ENCODE measurements at places on chromosomes 5 and 9.

- DNase-seq = no peak
Observed at GRCh38 chr9:88980740-88981203, 10.5 kb upstream of the S1PR3 start.

- peak; percentile 10 for DNase-seq
Observed at GRCh38 chr9:119556129-119556875, 187.1 kb upstream of the BRINP1 start.

GRCh38 chr5:15021266-15022046, 149.9 kb upstream of the ANKH start:
- DNase-seq = no peak

DNA sequence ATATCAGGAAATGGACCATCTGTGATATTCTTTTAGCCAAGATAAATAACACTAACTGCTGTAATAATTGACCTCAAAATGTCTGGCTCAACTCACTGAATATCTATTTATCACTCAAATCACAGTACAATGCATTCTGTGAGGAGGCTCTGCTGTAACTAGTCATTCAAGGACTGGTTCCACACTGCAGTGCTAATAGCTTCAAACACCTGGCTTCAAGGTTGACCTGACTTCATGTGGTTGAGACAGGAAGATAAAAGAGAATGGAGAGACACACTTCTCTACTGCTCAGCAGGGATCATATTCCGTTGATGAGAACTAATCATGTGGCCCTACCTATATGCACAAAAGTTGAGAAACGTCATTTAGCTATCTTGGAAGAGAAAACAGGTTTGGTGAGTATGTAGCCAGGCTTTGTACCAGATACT, 3.4 kb upstream of the RHOBTB3 start:
- no peak for DNase-seq

DNA sequence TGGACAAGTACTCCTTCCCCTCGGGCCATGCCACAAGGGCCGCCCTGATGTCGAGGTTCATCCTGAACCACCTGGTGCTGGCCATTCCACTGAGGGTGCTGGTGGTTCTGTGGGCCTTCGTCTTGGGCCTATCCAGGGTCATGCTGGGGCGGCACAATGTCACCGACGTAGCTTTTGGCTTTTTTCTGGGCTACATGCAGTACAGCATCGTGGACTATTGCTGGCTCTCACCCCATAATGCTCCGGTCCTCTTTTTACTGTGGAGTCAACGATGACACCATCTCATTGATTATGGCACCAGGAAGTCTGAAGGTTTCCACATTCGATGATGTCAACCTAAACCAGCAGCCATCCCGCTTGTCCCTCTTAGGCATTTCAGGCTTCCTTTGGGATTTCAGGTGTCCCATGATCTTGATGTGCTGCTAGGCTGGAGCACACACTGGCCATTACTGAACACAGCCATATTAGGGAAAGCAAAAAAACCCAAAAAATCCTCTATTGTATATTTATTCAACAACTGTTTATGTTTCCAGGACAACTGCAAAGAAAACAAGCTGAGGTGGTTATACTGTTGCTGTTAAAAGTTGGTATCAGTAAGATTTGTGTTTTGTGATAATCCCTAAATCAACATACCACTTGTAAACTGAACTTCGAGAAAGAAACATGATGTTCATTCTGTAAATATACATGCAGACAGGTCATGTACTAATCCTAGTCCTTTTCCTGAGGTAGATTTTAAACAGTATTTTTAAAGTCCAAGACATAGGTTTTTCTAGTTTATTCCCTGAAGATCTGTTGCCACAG, 1.1 kb downstream of the PLPP6 start:
- DNase-seq = no peak

GRCh38 chr9:76557674-76558225, 98.8 kb downstream of the GCNT1 start:
- no peak for DNase-seq

DNA sequence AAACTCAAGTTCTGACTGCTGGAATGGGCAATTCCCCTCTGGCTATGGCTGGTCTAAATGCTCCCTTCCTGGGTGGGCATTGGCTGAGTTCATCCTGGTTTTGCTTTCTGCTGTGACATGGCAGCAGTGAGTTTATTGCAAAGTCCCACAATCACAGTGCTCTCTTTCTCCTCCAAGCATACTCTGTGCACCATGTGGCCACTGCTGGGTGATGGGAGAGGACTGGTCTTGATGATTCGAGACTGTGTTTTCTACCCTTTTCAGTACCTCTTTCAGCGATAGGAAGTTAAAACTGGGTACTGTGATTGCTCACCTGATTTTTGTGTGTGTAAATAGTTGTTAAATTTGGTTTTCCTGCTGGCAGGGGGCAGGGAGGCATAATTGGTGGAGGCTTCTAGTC, 49.7 kb downstream of the FER start:
- DNase-seq = no peak

DNA sequence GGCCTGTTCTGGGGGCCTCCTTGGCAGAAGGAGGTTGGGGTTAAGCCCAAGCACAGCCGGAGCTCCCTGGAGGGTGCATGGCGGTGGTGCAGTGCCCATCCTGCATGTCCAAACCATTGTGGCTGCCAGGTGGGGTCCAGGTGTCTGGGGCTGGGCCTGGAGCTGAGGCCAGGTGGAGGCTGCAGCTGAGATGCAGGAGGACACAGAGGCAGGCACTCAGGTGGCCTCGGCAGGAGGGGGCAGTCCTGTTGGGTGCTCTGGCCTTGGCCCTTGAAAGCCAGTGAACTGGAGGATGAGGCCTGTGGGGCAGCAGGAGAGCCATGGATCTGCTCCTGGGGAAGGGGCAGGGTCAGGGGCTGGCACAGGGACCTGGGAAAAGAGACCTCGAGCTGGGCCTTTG, 195.3 kb downstream of the OLFM1 start:
- DNase-seq = no peak

DNA sequence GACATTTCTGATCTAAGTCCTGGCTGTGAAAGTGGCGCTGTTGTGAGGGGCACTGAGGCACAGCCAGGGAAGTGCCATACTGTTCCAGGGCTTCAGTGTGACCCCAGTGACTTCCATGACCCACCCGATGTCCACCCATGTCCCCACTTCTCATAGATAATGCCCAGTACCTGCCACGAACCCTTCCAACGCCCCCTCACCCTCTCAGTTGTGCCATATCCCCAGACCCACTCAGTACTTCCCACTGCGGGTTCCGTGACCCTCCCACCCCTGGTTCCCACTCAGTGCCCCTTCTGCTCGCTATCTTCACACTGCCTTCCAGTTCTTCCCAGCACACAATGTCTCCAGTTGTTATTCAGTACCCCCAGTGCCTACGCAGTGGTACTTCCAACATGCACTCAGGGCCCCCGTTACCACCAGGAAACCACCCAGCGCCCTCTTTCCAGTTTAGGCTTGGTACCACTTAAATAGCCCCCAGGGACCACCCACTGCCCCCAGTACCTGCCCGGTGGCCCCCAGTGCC, 30.7 kb upstream of the PSD2 start:
- DNase-seq = no peak

- DNase-seq = no peak
Observed at GRCh38 chr5:27477550-27477949, 439.2 kb upstream of the CDH9 start.

GRCh38 chr9:88501086-88501485, 33.9 kb upstream of the NXNL2 start:
- DNase-seq = no peak

DNA sequence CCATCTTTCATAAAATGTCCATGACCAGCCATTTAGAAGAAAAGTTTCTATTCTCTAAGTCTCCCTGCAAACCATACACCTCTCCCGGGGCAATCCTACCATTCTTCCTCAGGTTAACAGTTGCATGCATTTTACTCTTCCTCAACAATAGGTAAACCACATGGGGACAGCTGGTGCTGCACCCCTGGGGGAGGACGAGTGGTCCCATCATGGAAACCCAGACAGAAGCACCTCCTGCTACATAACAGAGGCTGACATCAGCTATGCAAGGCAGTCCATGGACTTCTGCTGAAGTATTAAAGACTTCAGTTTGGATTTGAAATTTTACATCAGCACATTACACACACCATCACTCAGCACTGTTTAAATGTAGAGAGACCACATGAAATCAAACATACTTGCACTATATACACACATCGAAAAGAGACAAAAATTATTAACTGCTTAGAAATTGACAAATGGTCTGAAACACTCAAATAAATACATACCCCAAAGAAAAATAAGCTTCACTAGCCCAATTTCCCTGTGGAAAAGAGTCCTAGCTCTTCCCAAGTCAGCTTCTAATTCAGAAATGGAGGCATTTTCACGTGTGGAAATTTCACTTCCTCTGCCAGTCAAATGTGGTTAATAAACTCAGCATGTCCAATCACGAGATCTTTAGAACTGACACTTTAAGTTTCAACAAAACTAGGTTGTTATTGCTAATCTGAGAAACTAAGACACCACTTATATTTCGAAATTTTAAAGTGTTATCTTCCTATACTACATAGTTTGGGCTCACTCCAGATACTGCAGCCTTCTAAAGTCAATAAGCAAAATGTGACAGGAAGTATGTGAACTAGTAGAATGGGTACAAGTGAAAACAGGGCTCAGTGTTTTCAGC, 173.4 kb downstream of the ROR2 start:
- DNase-seq = no peak

DNA sequence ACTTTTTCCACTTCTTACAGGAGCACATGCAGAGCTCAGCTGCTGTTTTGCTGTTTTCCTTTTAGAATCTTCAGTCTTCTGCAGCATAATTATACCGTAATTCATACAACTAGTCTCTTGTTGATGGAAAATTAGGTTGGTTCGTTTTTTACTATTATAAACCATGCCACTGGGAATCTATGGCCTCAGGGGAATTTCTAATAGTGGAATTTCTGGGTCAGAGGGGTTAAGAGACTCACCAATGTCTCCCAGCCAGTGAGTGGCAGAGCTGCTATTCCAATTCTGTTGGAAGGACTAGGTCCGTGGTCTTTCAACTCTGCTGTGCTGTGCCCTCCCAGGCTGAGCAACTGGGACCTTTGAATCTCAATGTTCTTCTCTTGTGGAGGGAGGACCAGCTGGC, 282.5 kb downstream of the ZSWIM6 start:
- no peak for DNase-seq

GRCh38 chr5:62909326-62909725, 330.7 kb downstream of the LRRC70 start:
- DNase-seq = no peak

- DNase-seq = no peak
Observed at GRCh38 chr9:89929673-89930480, 325.1 kb downstream of the GADD45G start.

DNA sequence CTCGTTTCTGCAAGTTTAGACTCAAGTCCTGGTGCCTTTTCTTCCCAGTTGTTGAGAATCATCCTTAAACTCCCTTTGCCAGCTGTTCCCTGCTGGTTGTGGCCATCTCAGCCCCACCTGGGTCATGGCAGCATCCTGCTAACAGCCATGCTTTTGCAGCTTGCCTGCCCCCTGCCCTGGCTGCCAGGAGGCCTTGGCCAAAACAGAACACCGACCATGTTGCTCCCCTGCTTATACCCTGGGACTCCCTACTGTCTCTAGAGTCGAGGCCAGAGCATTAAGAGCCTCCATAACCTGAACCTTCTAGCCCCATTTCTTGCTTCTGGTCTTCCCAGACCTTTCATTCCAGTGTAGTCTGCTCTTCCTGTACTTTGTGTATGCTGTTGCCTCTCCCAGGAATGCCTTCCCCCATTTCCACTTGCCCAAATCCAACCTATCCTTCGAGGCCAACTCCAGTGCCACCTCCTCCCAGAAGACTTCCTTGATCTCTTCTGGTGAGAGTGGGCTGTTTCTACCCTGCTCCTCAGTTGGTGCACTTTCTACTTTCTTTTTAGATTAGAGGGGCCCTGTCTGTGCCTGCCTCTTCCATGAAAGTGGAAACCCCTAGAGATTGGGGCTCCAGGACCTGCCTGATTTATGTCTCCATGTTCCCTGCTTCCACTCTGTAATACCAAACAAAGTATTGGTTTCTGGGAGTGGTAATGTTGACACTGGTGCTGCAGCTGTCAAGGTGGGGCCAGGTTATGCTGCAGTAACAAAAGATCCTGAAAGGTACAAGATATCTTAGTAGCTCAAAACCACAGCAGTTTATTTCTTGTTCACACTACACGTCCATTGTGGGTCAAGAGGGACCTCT, 88.2 kb downstream of the AMBP start:
- DNase-seq = no peak

DNA sequence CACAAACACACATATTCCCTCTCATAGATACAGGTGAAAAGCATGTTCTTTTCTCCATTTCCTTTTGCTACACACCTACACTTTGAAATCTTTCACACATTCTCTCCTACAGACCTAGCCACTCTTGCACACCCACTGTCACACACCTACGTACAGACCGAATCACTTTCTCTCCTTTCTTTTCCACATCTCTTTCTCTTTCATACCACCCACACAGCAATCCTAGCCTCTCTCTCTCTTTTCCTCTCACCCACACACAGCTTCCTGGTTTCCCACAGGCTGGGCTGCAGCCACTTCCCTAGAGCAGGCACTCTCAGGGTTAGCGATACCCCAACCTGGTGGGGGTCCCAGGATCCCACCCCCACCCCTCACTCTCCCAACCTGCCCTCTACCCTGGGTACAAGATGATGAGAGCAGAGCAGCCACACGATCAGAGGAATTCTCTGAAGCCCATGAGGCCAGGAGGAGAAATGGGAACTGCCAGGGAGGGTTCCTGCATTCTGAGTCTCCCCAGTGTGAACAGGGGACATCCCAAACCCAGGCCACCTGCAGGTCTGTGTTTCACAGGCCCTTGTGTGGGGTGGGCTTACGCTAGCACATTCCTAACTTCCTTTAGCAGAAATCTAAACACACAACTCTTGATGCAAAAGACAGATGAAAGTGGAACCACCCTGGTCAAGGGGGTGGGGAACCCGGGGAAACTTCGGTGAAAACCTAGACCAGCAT, 17.1 kb upstream of the SYNPO start:
- DNase-seq = no peak

DNA sequence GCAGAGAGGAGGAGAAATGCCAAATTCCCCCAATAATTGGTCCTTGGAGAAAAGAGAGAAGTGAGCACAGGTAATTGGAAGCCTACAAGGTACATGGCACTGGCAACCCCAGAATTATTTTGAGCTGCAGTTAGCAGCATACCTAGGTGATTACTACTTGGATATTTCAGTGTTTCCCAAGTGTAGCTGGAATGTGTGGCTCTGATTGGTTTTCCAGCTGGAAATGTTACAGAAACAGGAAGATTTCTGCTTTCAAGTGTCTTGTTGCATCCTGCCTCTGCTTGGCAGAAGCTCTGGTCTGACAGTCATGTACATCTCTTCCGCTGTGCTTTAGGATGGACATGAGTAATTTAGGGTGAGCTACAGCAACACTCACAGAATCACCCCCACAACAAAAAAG, 262.1 kb downstream of the ENC1 start:
- no peak for DNase-seq

DNA sequence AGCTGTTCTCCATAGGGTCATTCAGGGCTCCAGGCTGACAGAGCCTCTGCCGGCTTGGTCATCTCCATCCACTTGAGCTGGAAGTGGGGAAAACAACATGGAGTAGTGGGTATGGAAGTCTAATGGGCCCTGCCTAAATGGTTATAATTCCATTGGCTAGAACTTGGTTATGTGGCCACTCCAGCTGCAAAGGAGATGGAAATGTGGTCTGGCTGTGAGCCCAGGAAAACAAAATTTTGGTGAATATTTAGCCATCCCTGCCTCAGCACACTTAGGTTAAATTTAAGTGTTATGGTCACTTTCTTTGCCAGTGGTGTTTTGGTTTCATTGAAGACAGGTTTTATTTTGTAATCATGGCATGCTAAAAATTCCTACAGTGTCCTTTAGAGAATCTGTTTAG, 112.3 kb downstream of the SMARCA2 start:
- DNase-seq = no peak
